ENCODE measurements at places on chromosomes 11 and 22. TPM values are rescaled to one million over a fixed set of nuclear protein-coding genes. Genes with fewer than 3 reads are reported as not detected.

UCP3 gene
- total RNA-seq, result 4.5 TPM

EMSY gene
- 47.5 TPM for total RNA-seq

GAL gene
- total RNA-seq, result 0.66 TPM

GVQW3 gene
- total RNA-seq, result 11.2 TPM

E2F8 gene
- 6.1 TPM for total RNA-seq

LMO2 gene
- 4.5 TPM for total RNA-seq

KRTAP5-3 gene
- not detected for total RNA-seq

IFT27 gene
- 59.6 TPM for total RNA-seq

SELENOO gene
- total RNA-seq, result 26.9 TPM

AP1B1 gene
- 40.3 TPM for total RNA-seq

OR51B5 gene
- total RNA-seq, result 1.1 TPM

NTM gene
- total RNA-seq, result 3.9 TPM

MFRP gene
- total RNA-seq, result not detected

C11orf91 gene
- total RNA-seq, result 0.65 TPM

TRABD gene
- total RNA-seq, result 44.6 TPM

ADAMTS8 gene
- 0.96 TPM for total RNA-seq

SULT4A1 gene
- 7.2 TPM for total RNA-seq

RAG1 gene
- 1.9 TPM for total RNA-seq

GLYAT gene
- total RNA-seq, result not detected

FOLR2 gene
- total RNA-seq, result not detected

SAA4 gene
- not detected for total RNA-seq

Data from mesothelial cell of epicardium (in vitro differentiated cells).